ENCODE measurements at places on chromosomes 1 and 21.
A peak's percentile ranks its signal among the peaks of the same experiment; 100 is the strongest.

- no peak for DNase-seq
Measured at GRCh38 chr1:29624320-29625083, 388.2 kb downstream of the PTPRU start.

DNA sequence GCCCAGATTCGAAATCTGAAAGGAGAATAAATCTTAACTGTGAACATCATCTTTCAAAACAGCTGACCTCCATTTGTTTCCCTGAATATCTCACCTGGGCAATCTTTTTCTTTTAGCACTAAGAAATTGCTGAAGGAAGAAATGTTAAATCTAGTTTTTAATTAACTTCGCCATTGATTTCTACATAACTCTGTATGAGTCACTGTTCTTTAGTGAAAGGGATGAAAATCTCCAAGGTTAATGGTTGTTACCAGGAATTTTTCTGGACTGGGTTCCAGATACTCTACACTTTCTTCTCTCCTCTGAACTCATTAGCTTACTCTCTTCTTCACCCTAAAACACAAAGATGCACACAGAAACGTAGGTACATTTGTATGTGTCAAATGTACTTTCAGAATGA, 235.7 kb downstream of the BACH1 start:
- no peak for DNase-seq

DNA sequence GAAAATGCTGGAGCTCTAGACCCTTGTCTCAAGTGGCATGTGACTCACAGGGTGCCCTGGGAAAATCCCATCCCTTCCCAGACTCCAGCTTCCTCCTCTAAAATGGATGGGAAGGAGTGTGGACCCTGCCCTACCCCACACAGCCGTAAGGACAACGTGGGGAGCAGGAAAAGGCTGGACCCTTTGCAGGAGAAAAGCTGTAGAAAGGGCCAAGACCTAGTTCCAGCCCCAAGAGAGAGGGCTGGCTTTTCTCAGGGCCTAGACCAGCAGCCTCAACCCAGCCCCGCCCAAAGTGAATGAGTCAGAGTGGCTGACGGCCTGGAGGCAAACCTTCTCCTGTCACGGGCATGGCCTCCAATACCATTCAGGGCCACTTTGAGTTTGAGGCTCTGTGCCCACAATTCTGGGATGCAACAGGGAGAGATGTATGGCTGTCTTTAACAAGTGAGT, 1.1 kb downstream of the LAMB3 start:
- DNase-seq = peak; percentile 80

DNA sequence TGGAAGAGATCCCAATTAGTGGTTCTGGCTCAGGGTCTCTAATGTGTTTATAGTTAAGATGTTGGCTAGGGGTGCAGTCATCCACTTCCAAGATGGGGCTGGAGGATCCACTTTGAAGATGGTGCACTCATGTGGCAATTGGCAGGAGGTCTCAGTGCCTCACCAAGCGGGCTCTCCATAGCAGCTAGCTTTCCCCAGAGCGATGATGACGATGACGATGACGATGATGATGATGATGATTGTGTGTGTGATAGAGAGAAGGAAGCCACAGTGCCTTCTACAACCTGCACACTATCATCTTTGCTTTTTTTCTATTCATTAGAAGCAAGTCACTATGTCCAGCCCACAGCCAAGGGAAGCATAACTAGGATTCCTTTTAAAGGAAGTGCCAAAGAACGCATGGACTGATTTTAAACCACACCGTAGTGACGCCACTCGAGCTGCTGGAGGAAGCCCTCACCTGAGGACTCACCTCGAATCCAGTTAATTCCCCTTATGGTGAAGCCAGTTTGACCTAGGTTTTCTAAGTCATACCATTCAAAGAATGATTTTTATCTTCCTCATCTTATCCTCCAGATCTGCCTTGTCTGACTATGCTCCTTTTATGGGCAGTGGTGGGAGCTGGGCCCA, 49.4 kb downstream of the SRRM1 start:
- no peak for DNase-seq

GRCh38 chr1:95098196-95098595, 19.0 kb upstream of the TLCD4 start:
- DNase-seq = no peak

DNA sequence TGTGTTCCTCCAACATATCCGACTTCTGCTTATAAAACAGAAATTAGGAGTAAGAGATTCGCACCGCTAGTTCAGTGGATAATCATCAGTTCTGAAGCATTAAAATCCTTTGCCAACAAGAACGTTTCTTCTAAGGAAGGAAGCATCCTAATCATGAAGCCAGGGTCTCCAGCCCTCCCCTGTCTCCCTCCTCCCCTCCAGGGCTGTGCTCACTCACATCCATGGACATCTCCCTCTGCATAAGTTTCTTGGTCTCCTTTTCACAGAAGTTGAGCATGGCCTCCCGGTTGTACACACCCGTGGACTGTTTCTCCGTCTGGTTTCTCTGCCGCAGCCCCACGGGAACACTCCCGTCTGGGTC, 505 bp downstream of the LMOD1 start:
- DNase-seq = no peak

- DNase-seq = no peak
Measured at GRCh38 chr1:208177656-208178055, 66.5 kb downstream of the PLXNA2 start.

DNA sequence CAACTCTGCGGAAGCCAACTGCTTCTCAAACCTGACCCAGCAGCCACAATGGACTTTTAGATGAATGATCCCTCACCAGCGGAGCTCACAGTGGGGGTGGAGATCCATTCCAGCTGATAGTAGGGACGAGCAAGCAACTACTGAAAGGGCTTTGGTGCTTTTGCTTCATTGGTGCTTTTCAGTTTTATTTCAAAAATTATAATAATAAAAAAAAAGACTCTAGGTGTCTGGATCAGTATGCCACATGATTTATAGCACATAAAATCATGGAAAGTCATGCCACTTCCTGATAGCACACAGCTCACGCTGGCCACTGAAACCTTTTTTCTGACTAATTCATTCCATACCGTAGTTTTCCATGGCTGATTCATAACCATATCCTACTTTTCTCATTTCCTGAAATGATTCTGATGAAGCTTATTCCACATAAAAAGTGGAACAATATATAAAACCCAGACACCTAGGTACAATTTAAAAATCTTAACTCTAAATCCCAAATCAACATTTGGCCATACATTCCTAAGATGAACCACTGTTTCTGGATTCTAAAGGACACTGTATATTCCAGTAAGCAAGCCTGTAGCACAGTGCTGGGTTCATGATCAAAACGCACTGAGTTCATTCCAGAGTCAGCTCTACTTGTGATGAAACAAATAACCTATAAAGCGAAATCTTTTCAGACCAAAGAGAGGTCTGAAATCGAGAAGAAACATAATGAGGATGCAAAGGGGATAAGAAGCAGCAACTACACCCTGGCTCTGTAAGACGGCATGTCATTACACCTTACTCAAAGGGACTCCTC, 41.3 kb upstream of the KCNE1 start:
- no peak for DNase-seq

DNA sequence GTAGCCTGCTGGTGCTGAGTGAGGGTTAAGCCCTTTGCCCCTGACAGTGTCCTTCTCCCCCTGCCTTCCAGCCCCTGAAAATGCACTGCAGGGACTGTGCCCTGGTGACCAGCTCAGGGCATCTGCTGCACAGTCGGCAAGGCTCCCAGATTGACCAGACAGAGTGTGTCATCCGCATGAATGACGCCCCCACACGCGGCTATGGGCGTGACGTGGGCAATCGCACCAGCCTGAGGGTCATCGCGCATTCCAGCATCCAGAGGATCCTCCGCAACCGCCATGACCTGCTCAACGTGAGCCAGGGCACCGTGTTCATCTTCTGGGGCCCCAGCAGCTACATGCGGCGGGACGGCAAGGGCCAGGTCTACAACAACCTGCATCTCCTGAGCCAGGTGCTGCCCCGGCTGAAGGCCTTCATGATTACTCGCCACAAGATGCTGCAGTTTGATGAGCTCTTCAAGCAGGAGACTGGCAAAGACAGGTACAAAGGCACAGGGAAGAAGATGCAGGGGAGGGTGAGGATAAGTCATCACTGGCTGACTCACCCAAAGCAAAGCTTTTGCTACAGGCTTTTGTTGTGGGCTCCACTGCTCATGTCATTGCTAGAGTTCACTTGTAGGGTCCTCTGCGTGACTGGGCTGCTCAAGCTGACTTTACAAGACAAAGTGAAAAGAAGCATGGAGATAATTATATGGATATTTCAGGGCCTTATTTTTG, 174.9 kb downstream of the PIGK start:
- DNase-seq = no peak

- no peak for DNase-seq
Measured at GRCh38 chr1:101283443-101283842, 46.6 kb downstream of the S1PR1 start.

- DNase-seq = no peak
Measured at GRCh38 chr1:196685506-196685905, 33.7 kb downstream of the CFH start.

DNA sequence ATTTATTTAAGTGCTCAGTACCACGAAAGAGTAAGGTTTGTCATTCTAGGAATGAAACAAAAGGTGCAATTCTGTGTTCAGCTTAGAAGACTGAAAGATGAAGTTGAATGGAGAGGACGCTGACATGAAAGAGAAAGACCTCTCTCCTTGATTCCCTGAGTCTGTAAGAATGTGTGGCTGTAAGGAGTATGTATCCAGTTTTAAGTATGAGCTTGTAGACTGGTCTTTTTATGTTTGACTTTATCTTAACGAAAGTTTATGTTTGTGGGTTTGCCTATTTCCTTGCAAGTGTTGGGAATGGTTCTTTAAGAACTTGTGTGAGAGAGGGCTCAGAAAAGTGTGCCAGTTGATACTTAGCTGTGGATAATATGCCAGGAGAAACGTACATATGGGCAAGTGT, 1.4 kb downstream of the CHD1L start:
- no peak for DNase-seq

GRCh38 chr1:200027264-200027823, at the start of gene NR5A2:
Gene NR5A2, plus strand, starts transcription at chr1:200027710. Its CDS starts 138 bp downstream, at chr1:200027848.
- no peak for DNase-seq

- no peak for DNase-seq
Measured at GRCh38 chr1:201066986-201067385, 43.5 kb upstream of the KIF21B start.

- DNase-seq = no peak
Measured at GRCh38 chr1:117681093-117681900, 75.4 kb downstream of the TENT5C start.

DNA sequence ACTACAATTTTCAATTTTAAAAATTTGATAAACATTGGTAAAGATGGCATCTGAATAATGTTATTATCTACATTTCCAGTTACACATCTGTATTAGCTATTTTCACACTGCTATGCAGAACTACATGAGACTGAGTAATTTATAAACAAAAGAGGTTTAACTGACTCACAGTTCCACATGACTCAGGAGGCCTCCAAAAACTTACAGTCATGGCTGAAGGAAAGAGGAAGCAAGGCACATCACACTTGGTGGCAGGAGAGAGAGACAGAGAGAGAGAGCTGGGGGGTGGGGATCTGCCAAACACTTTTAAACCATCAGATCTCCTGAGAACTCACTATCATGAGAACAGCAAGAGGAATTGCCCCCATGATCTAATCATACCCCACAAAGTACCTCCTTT, 850.0 kb downstream of the LTN1 start:
- DNase-seq = no peak

GRCh38 chr1:174954671-174955669, 44.8 kb upstream of the CACYBP start:
- DNase-seq = no peak

DNA sequence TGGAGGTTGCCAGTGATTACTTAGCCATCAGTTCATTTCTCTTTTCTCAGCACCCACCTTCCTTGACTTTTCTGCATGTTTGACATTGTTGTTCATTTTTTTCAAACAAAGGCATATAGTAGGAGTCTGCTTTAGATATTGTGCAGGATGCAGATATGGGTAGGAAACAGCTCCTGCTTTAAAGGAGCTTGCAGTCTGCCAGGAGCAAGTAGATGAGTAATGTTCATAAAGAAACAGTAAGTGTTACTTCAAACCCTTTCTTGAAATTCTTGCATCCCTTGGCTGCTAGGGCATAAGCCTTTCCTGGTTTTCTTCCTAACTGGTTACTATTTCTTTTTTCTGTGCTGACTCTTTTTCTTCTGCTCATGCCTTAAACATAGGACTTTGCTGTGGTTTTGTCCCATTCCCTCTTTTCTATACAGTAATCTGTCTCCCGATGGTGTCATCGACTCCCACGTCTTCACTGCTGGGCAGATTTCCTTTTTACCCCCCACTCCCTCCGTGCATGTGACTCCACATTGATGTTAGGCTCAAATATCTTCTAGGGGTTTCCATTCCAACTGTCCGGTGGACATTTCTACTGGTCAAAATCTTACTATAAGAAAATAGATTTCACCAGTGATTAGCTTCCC, 20.4 kb downstream of the PTGFRN start:
- DNase-seq = no peak

DNA sequence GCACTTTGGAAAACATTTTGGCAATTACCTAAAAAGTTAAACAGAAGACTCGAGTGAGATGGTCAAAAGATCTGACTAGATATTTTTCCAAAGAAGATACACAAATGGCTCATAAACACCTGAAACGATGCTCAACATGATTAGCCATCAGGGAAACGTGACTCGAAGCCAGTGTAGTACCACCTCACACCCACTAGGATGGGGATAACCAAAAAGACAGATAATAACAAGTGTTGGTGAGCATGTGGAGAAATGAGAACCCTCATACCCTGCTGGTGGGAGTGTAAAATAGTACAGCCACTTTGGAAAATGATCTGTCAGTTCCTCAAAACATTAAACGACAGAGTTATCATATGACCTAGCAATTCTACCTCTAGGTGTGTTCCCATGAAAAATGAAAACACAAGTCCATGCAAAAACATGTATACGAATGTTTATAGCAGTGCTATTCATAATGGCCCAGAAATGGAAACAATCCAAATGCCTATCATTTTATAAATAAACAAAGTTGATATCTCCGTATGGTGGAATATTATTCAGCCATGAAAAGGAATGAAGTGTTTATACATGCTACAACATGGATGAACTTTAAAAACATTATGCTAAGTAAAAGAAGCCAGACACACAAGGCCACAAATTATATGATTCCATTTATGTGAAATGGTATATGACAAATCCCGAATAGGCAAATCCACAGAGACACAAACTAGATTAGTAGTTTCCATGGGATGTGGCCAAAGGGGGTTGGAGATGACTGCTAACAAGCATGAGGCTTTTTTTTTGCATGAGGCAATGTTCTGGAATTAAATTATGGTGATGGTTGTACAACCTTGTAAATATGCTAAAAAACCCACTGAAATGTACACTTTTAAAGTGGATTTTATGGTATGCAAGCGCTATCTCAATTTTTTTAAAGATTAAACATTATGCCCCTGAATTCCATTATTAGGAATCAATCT, 625.3 kb downstream of the KIF26B start:
- no peak for DNase-seq

DNA sequence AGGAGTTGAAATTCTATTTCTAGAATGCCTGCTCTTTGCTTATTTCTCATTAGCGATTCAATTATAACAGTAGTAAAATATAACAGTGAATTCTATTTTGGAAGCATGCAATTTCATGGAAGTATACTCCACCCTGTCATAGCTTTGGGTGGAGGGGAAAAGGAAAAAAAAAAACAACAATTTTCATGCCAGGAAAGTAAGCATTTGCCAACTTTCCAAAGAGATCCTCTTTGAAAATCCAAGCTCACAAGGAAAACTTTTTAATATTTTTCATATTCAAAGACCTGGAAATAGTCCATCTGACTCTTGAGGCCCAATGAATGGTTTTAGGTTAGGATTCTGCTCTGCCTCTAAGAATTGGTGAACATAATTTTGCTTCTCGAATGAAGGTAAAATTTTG, 134.5 kb downstream of the PTPN14 start:
- DNase-seq = no peak
